GM12864 (cell line): ENCODE measurements at places on chromosomes 4 and X.

DNA sequence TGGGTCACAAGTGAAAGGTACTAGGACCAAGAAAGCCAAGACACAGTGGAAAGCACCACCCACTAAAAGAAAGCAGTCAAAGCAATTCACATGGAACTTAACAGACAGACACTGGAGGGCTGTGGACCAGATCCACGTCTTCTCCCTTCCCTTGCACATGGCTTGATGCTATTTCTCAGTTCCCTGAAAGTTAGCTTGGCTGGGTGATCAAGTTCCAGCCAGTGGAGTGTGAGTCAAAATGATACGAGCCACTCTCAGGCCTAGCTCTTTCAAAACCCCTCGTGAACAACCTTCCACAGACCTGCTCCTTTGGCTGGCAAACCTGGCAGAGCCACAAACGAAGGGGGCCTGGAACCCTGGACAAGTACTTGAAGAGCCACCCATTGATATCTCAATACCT, 52.0 kb downstream of the RELL1 start:
- no peak for DNase-seq

DNA sequence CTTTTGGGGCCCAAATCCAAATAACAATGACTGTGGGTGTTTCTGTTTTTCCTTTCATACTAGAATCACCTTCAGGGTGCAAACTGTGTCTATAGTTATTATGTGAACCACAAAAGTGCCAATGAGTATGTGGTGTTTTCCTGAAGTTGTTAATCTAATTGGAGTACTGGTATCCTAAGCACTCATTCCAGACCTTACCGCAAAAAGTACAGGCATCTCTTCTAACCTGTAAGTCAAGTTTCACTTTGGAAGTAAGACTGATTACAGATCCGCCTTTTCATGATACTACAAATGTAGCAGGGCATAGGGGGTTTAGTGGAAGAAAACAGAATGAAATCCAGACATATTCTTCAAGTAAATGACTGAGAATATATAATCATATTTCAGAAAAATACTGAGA, 16.1 kb downstream of the COQ2 start:
- no peak for DNase-seq

GRCh38 chr4:149882251-149882650, 66.6 kb upstream of the IQCM start:
- no peak for DNase-seq

- DNase-seq, result no peak
These were observed 65.5 kb upstream of the HHIP start for GRCh38 chr4:144580430-144580829.

GRCh38 chrX:25018682-25019081, 2.9 kb upstream of the ARX start:
- no peak for DNase-seq

DNA sequence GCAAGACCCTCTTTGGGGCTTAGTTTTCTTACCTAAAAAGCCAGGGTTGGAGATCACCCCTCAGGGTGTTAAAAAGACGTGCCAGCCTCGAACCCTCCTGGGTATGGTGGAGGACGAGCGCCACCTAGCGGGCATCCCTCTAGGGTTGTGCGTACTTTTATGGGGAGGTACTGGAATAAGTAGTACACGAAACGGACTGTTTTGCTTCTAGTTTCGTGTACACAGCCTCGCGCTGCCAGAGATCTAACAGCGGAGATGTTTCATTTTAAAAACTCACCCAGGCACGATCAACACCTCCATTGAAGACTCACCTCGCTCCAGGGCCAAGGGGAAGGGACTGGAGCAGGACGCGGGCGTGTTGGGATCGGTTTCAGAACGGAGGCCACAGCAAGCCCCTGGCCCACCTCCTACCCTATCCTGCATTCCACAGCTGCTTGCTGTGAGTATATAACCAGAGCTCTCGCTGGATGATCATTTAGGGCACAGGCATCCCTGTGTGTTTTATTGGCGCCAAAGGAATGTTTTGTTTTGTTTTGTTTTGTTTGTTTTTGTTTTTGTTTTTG, 4.8 kb upstream of the NKX3-2 start:
- DNase-seq, result peak; percentile 67

GRCh38 chr4:3021127-3021526, 53.2 kb downstream of the HTT-AS start:
- DNase-seq, result no peak

DNA sequence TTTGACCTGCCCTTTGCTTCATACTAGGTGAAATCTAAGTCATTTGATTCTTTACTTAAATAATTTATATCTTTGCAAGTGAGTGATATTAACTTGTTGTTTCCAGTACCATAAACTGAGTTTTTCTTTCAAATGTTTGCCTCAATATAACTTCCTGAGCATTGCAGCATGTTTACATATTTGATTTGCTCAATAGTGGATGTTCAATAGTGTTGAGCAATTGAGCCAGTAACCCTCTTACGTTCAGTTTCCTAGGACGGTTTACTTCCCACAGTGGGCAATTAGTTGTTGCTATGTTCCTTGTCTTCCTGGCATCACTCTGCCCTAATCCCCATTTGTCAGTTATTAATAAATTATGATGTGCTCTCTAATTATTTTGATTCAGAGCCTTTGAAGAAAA, 278.5 kb downstream of the EPHA5 start:
- DNase-seq, result no peak

GRCh38 chrX:41661366-41662095, 27.2 kb upstream of the GPR34 start:
- DNase-seq, result no peak

GRCh38 chr4:188854436-188854835, 715.2 kb downstream of the TRIML1 start:
- DNase-seq, result no peak

DNA sequence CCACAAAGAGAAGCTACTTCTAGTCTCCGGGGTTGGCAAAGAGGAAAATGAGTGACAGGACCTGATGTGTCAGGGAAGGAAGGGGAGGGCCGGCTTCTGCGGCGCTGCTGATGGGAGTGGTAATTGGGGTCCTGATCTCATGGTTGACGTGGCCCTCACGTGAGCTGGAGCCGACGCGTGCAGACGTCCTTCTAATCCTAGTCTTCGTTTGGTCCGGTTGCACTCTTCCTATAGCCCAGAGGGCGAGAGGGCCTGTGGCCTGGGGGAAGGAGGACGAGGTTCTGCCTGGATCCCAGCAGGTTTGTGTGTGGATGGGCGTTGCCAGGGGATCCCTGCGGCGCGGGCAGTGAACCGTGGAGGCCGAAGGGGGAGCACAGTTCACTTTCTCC, at the start of gene ARMCX1:
Gene ARMCX1 (plus strand): TSS at position 186 of the 389 bp plus-strand sequence. CDS start 2,384 bp downstream, outside the sequence.
- no peak for DNase-seq

DNA sequence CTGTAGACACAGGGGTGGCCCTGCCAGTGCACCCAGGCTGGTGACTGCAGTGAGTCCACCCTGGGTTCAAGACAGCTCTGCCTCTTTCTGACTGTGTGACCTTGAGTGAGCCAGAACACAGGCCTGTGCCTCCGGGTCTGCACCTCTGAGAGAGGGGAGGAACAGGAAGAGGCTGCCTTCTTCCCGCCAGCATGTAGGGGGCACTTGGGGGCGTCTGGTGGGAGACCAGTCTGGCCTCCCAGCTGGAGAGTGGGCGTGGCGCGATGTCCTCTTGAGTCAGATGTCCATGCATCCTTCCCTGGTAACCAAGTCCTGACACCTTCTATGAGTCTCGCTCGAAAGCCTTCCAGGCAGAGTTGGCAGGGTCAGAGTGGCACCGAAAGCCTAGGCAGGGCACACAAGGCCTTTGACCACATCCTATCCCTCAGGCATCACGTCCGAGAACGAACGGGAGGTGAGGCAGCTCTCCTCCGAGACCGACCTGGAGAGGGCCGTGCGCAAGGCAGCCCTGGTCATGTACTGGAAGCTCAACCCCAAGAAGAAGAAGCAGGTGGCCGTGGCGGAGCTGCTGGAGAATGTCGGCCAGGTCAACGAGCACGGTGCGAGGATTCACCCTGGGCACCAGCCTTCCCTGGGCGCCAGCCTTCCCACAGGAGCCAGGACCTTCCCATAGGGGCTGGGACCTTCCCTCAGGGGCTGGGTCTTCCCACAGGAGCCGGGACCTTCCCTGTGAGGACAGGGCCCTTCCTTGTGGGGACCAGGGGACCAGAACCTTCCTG, 21.3 kb downstream of the WFS1 start:
- no peak for DNase-seq

GRCh38 chr4:140790765-140791164, 34.6 kb upstream of the TBC1D9 start:
- peak; percentile 90 for DNase-seq

DNA sequence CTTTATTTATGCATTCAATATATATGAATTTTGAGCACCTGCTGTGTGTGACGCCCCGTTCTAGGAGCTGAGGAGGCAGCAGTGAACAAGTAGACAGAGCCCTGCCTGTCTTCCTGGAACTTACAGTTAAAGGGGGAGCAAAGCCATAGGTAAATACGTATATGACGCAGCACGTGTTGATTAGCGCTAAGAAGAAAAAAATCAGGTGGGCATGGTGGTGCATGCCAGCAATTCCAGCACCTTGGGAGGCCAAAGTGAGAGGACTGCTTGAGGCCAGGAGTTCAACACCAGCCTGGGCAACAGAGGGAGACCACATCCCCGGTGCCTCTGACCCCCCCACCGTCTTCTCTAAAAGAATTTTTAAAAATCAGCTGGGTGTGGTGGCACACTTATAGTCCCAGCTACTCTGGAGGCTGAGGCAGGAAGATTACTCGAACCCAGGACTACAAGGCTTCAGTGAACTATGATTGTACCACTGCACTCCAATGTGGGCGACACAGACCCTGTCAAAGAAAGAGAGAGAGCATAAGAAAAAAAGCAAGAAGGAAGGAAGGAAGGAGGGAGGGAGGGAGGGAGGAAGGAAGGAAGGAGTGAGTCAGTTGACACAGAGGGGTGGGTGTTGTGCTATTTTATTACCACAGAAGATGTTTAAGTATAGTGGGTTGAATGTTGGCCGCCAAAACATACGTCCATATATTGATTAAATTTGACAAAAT, 5.4 kb upstream of the KIAA0232 start:
- no peak for DNase-seq

DNA sequence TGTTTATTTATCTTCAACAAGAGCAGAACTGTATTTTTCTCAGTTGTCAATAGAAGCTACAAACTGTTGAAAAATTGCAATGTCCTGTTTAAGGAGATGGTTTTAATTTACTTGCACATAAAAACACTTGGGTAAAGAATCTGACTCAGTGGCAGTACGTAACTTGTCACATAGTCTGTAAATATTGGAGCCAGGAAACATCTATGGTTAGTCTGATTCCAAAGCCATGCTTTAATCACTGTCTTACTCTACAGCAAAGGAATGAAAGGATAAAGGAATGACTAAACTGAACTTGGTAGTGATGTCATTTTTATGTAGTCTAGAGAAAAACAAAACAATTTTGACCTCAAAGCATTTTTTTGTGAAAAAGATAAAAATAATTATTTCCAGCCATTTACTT, 537.2 kb downstream of the STIM2 start:
- DNase-seq, result no peak

DNA sequence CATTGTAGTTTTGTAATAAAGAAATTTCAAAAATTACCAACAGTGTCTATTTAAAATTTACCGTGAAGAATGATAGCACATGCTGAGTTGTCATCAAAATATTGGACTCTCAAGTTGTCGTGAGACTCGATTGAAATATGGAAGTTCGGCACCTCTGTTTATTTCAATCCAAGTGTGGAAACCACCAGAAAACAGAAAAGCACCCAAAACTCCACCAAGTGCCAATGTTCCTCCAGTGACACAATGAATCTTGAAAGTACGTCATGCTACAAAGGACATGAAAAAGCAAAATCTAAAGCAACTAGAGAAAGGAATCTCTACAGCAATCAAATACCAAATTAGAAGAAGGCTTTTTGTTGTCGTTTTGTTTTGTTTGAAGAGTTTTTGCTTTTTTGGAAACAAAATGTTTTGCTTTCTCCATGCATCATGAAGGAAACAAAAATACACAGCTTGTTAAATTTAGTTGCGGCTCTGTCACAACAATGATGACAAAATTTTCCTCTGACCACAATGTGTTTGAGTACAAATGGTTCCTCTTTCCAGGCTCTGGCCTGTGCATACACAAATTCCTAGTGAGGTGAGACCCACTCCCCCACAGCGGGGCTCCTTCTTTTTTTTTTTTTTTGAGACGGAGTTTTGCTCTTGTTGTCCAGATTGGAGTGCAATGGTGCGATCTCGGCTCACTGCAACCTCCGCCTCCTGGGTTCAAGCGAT, 9.6 kb upstream of the IL13RA1 start:
- DNase-seq, result no peak

GRCh38 chrX:129557844-129558480, 17.9 kb downstream of the OCRL start:
- no peak for DNase-seq

- no peak for DNase-seq
These were observed 70.7 kb downstream of the ANKRD50 start for GRCh38 chr4:124641715-124642381.

GRCh38 chr4:139416073-139416673, 37.7 kb upstream of the RAB33B start:
- DNase-seq, result peak; percentile 18

- DNase-seq, result no peak
These were observed 203.6 kb upstream of the PPARGC1A start for GRCh38 chr4:24093446-24093845.

GRCh38 chrX:124015721-124016120, 54.2 kb downstream of the STAG2 start:
- DNase-seq, result no peak

DNA sequence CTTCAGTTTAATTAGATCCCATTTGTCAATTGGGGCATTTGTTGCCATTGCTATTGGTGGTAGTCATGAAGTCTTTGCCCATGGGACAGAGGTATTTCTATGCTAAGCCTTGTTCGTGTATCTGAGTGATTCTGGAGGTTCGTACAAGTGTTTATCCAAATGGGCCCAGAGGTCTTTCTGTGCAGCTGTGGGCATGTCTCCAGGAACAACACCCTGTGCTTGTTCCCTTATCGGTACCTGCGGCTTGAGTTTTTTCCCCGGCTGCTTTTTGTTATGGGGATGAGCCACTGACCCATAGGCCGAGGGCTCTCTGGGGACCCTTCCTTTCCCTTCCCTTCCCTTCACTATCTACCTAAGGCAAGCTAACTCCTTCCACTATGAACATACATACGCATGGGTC, 81.4 kb upstream of the WDR1 start:
- DNase-seq, result no peak

- no peak for DNase-seq
These were observed 2.0 kb upstream of the NYX start for GRCh38 chrX:41445171-41445570.

GRCh38 chrX:641671-642435, 11.3 kb downstream of the SHOX start:
- DNase-seq, result no peak

- no peak for DNase-seq
These were observed 21.9 kb downstream of the PLS3 start for GRCh38 chrX:115582616-115583495.

GRCh38 chrX:96182366-96182765, 502.3 kb upstream of the DIAPH2 start:
- DNase-seq, result no peak
